ENCODE measurements at places on chromosomes 1 and 21.

- DNase-seq: no peak
Measured at GRCh38 chr1:44112486-44112885, 6.1 kb upstream of the KLF17 start.

DNA sequence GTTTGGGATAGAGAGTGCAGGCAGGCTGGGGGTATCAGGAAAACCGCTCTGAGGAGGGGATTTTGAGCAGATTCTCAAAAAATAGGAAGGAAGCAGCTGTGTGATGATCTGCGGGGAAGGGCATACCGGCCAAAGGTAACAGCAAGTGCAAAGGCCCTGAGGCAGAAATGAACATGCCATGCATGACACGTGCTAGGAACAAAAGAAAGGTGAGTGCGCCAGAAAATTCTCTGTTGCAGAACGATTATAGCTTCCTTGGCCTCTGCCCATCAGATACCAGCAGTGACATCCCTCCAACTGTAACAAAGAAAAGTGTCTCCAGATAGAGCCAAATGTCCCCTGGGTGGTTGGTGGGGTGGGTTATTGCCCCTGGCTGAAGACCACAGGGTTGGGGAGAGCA is 37.0 kb upstream of the FAM131C start:
- no peak for DNase-seq

DNA sequence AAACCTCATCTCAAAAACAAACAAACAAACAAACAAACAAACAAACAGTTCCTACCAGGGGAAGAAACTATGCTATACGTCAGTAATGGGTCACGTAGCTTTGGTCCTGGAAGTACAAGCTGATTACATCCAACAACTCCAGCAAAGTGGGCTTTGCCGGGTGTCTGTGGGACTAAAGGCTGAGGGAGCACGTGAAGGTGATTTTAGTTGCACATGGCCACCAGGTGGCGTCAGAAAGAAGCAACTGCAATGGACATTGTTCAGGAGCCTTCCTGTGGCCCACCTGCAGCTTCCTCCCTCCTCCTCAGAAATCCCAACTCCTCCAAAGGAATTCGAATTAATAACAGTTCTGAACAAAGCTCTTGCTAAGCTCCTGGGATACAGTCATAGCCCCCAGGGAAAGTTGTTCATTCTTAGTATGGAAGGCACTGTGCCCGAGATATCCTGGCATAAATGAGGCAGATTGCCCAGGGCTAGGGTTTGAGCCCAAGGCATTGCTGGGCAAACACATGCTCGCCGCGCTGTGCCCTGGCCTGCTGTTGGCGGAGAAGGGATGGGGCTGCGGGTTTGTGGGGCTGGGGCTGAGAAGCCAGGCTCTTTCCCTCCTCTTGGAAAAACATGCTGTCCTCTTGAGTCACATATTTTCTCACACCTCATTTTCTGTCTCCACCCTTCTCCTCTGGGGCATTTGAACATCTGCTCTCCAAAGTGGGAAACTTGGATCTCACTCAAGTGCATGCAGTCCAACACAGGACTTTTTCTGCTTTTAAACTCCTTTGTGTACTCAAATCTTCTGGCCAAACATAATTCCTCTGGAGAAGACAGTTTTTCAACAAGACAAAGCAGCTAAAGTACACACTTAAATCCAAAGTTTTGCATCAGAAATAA is 28.6 kb downstream of the AKNAD1 start:
- DNase-seq: no peak

- no peak for DNase-seq
Measured at GRCh38 chr1:41639332-41639936, 155.0 kb upstream of the EDN2 start.

GRCh38 chr1:110673197-110673701 is 1.5 kb downstream of the KCNA3 start:
- DNase-seq: no peak

DNA sequence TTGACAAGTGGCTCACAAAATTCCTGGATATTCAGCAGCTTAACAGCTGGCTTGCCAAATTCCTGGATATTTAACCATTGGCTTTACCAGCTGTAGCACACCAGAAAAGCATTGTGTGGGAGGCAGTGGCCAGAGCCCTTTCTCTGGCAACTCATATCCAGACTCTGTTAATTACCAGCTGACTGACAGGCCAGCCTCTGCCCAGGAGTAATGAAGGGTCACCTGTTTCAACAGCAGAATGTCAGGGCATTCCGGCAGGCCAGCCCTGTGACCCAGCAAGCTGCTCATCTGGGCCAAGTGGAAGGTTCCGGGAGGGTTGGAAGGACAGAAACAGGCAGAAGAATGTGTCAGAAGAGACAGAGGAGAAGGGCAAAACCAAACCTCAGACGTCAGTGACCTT is 35.2 kb upstream of the KIRREL1 start:
- no peak for DNase-seq

GRCh38 chr1:62590255-62590969 is 6.9 kb upstream of the ANGPTL3 start:
- DNase-seq: no peak

- DNase-seq: no peak
Measured at GRCh38 chr1:25572708-25573590, 29.5 kb downstream of the LDLRAP1 start.

GRCh38 chr21:44310628-44311507 is 11.0 kb downstream of the PFKL start:
- no peak for DNase-seq

DNA sequence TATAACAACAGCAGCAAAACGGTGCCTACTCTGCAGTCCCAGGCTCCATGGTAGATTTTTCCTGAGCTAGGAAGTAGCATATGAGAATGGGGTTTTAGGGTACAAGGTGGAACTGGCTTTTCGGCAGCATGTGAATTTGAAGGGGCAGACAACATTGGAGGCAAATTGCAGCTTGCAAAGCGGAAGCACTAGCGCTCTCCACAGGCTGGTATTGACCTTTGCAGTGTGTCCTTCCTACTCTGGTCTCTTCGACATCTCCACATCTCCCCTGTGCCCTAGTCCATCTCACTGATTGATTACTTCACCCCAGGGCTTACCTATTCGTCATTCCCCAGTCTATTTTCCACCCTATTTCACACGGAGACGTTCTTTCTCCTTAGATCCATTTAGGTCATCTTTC is 13.0 kb downstream of the IGSF21 start:
- no peak for DNase-seq

DNA sequence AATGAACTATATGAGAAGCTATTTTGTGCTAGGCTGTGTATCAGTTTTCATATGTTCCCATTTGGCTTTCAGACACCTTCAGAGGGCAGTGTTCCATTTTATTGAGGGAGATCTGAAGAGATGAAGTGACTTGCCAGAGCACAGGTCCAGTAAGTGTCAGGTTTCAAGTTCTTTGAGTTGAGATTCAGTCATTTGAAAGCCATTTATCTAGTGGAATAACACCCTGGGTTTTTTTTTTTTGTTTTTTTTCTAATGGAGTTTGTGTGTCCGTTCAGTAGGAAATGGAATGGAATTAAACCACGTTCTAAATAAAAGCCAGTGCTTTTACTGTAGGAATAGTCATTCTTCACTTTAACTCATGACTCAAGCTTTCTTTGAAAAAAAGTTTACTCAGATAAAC is 652.9 kb upstream of the USP24 start:
- DNase-seq: no peak

GRCh38 chr1:174990382-174990999 is 9.3 kb upstream of the CACYBP start:
- no peak for DNase-seq

DNA sequence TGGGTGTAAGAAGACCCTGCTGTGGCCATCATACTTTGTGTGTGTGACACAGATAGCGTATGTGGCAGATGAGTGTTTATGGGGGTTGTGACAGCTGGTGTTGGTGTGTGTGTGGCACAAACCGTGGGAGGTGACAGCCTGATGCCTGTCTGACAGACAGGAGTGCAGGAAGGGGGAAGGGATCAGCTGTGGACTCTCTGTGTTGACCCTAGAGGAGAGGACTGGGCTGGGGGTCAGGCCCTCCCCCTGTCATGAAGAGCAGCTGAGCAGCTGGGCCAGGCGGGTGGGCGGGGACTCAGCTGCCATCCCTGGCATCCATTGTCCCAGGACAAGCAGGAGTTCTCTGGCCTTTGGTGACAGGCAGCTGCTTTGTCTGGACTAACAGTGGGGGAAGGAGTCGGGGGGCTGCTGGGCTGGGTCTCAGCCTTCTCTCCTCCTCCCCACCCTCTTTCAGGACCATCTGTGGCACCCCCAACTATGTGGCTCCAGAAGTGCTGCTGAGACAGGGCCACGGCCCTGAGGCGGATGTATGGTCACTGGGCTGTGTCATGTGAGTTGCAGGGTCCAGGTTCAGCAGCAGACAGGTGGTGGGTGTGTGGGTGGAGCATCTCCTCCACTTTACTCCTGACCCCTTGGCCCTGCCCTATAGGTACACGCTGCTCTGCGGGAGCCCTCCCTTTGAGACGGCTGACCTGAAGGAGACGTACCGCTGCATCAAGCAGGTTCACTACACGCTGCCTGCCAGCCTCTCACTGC is 2.3 kb downstream of the PLK3 start:
- no peak for DNase-seq

Measured in SIG-M5 (cell line).